ENCODE measurements at places on chromosomes 11 and 22. TPM values are rescaled to one million over a fixed set of nuclear protein-coding genes. Genes with fewer than 3 reads are reported as not detected.

PKP3 gene
- 384 TPM for total RNA-seq

DDI1 gene
- not detected for total RNA-seq

DNA sequence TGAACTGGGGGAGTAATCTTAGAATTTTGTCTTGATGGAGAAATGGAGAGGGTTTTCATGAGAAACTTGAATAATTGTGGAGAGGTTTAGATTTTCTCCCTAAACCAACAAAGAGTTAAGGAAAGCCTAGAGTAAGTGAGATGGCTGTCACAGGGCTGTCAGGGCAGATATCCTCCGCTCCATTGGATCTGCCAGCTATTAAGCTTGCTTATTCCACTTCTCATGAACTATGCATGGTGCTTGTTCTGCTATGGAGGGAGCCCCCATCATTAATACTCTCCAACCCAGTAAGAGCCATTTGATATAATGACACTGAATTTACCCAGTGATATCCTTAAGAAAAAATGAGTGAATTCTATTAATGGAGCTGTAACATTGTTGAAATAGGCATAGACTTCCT is 342.8 kb upstream of the MTNR1B start:
- no peak overlapping the region for H3K27ac ChIP-seq
- H3K27me3 ChIP-seq: no peaks in the 10 kb centered on the region
- no peak overlapping the region for H3K4me3 ChIP-seq
- no peaks in the 10 kb centered on the region for H3K4me1 ChIP-seq
- DNase-seq: no peak
- H3K36me3 ChIP-seq: no peaks in the 10 kb centered on the region

GRCh38 chr22:19988965-19989724 is 27.5 kb downstream of the ARVCF start:
- H3K27me3 ChIP-seq: no peaks in the 10 kb centered on the region
- H3K27ac ChIP-seq: no peak overlapping the region
